ENCODE measurements at places on chromosomes 3 and 15.

DNA sequence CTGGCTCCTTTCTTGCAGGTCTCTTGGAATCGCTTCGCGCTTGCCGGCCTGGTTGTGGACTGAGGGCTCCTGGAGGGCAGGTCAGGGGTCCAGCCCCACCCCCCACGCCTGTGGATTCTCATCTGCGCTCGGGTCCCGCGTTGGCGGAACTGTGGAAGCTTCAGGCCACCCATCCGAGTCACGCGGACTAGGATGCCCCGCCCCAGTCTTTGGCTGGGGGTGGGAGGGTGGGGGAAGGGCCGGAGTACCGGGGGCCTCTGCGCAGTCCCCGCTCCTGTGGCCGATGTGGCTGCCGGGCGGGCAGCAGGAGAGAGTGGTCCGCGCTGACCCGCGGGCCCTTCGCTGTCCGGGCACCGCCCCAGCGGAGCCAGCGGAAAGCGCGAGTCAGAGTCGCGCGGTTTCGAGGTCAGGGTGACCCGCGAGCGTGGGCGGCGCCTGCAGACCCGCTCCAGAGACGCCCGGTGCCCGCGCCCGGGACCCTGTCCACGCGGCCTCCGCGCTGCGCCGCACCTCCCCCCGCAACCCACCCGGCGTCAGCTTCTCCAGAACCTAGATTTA is 114.2 kb downstream of the KLF13 start:
- ATAC-seq, result peak; percentile 16

- ATAC-seq, result peak; percentile 62
These were observed 265.0 kb downstream of the OPA1 start for GRCh38 chr3:193857996-193858395.

GRCh38 chr15:90496791-90497190 is 32.9 kb upstream of the CRTC3 start:
- no peak for ATAC-seq

GRCh38 chr3:107512108-107512507 is 10.7 kb upstream of the BBX start:
- ATAC-seq, result no peak

- ATAC-seq, result no peak
These were observed 19.1 kb downstream of the DNAJB8 start for GRCh38 chr3:128447561-128448013.

DNA sequence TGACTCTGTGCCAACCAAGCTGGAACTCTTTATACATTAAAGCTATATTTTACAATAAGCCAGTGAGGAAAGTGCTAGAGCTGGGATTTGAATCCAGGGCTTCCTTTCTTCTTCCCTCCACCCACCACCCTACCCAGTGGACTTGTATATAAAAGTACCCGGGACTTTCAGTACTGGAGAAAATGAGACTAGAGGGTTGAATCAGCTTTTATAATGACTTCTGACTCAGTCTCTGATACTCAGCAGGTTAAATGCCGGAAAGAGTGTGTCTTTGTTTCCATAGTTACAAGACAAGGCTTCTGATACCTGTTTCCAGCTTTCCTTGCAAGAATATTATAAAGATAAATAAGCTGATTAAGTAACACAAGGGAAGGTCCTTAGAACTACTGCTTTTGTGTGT is 80.9 kb downstream of the FRMD4B start:
- peak; percentile 50 for ATAC-seq

- peak; percentile 25 for ATAC-seq
These were observed 4.3 kb upstream of the GPR160 start for GRCh38 chr3:170033489-170033888.

Measured in esophagus mucosa (tissue), 1 donor.